ENCODE measurements at places on chromosomes 4 and X.

GRCh38 chr4:64174247-64174882 is 234.9 kb downstream of the TECRL start:
- no peak for DNase-seq

- no peak for DNase-seq
Measured at GRCh38 chrX:100368167-100368566, 41.9 kb downstream of the PCDH19 start.

GRCh38 chr4:94665500-94666404 is 92.0 kb upstream of the BMPR1B start:
- no peak for DNase-seq

DNA sequence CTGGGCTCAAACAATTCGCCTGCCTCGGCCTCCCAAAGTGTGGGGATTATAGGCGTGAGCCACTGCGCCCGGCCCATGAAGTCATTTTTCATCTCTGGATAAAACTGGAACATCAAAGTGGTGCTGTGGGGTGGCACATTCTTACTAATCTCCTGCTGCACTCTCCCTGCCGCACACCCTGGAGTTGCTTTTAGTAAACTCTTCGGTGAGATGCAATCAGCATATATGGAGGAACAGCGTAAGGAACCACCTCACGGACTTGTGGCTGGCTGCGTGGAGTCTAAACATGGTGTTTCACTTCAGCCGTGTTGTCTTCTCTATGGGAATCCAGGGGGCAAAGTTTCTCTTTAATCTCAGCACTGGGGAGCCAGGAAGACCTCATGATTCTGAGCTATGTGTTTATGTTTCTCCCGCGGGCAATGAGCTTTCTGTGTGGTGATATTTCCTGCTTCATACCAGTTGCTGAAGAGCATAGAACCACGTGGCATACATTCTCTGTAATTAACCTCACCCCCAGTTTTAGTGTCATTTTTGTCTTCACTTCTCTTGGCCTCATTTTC is 2.1 kb upstream of the RHOH start:
- no peak for DNase-seq

DNA sequence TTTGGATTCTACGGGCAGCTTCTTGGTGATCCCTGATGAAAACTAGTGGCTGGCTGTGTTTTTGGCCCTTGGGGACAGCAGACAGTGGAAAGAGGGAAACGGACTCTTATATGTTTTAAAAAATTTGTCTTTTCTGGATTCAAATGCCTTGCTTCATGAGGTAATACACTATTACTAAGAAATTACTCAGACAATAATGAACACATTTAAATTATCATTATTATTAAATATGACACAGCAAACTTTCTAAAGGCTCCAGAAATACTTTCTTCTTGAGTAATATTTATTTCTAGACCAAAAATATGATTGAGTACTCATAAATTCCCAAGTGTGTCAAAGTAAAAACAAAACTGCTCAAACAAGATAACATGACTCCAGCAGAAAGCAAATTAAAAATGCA is 520.7 kb upstream of the AADAT start:
- DNase-seq: no peak

DNA sequence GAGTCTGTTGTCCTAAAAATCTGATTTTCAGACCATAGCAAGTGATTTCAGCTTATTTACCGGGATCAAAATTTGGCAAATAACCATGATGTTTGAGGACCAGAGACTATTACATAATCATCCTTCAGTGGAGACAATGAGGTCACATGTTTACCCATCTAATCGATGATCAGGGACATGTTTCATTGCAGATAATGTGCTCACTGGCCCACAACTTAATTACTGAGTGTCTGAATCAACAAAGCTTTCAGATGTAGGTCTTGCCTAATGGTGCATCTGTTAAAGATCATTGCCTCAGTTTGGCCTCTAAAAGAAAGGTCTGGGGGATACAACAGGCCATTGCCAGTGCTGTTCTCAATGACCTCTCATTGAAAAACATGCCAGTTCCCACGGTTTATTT is 42.8 kb upstream of the KLHL34 start:
- no peak for DNase-seq

- no peak for DNase-seq
Measured at GRCh38 chr4:143109376-143109775, 75.3 kb upstream of the USP38 start.

- DNase-seq: no peak
Measured at GRCh38 chrX:129144172-129145038, 378.9 kb downstream of the SMARCA1 start.

DNA sequence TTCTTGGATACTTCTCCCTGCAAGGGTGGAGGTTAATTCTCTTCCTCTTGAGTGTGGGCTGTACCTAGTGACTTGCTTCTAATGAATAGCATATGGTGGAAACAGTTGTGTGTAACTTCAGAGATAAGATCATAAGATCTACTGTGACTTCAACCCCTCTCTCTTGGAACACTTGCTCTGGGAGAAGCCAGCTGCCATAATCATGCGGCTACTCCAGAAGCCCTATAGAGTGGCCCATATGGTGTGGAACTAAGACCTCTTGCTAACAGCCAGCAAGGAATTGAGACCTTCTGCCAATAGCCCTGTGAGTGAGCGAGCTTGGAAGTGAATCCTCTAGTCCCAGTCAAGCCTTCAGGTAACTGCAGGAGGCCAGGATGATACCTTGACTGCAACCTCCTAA is 81.1 kb downstream of the RBMX2 start:
- DNase-seq: no peak

DNA sequence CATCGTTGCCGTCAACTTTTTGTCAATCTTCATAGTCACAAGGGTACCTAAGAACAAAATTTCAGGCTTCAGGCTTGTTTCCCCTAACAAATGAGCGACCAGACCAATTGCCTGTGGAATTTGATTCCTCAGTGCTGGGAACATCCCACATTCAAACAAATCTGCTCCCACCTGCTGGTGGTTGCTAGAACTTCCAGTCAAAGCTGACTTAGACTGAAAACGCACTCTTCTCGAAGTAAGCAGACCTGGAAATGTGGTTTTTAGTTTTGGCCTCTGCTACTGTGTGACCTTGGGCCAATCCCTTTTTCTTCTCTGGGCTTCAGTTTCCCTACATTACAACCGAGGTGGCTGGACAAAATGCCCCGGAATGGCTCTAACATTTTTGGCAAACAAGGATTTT is 1.8 kb upstream of the GABRQ start:
- DNase-seq: no peak

DNA sequence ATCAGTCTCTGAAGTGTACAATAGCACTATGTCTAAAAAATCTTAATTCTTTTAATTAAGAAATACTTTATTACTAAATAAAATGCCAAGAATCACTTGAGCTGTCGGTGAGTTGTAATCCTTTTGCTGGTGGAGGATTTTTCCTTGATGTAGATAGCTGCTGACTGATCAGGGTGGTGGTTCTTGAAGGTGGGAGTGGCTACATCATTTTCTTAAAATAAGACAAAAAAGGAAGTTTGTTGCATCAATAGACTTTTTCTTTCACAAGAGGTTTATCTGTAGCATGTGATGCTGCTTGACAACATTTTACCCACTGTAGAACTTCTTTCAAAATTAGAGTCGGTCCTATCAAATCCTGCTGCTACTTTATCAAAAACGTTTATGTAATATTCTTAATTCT is 68.8 kb upstream of the ZC4H2 start:
- no peak for DNase-seq

DNA sequence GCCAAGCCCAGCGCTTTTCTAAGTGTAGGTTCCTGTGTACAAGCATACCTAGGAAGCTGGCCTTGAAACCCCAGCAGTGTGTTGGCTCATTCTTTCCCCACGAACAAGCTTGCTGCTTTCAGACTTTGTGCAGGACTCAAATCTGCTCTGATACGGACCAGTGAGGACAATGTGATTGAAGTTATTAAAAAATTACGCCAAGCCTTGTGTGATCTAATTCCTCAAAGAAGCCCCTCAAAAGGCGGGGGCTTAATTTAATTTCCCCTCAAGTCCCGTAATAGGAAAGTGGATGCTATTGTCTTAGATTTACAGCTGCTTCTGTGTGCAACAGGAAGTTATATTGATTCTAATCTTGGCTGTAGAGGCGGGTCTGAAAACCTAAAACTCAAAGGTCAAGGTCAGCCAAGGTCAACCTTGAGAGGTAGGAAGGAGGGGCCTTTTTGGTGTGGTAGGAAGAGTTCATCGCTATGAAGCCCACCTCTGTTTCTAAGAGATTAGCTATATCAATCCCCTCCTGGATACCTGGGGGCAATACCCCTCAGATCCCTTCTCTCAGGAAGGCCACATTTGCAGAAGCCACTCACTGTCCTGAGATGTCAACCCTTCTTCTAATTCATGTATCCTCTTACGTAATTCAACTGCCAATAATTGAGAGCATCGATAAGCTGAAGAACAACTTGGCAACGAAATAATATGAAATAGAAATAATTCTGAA is 45.1 kb downstream of the TBC1D9 start:
- DNase-seq: no peak

GRCh38 chrX:54049801-54050200 is 5.5 kb upstream of the PHF8 start:
- DNase-seq: no peak

DNA sequence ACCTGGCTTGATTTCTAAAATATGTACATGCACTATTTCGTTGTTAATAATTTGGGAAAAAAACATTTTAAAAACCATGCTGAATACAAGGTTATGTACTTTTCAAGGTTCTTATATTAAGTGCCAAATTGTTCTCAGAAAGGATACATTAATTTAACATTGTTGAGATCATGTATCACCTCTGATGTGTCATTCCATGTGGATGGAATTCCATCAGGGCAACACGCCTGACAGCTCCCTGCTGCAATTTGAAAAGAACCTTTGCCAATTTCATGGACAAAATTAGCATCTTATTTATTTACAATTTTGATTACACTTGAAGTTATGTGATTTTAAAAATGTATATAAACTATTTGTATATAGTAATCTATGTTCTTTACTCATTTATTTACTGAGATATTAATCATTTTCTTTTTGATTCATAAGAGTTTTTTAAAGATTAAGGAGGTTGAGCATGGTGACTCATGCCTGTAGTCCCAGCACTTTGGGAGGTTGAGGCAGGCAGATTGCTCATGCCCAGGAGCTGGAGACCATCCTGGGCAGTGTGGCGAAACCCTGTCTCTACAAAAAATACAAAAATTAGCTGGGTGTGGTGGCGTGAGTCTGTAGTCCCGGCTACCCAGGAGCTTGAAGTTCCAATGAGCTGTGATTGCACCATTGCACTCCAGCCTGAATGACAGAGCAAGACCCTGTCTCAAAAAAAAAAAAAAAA is 142.8 kb downstream of the ENPP6 start:
- DNase-seq: no peak

DNA sequence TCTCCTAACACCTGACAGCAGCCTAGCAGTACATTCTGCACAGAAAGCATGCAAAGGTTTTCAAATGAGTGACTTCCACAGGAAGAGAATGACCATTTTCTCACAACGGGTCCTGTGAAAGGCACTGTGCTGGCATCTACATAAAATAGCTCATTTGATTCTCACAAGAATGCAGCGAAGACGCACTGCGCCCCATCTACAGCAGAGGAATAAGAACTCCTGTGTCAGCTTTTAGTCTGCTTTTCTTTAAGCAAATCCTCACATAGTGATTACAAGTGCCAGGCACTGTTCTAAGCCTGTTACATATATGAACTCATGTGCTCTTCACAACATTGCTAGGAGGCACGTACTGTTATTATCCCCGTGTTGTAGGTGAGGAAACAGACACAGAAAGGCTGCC is 62.5 kb downstream of the AFAP1 start:
- DNase-seq: no peak

DNA sequence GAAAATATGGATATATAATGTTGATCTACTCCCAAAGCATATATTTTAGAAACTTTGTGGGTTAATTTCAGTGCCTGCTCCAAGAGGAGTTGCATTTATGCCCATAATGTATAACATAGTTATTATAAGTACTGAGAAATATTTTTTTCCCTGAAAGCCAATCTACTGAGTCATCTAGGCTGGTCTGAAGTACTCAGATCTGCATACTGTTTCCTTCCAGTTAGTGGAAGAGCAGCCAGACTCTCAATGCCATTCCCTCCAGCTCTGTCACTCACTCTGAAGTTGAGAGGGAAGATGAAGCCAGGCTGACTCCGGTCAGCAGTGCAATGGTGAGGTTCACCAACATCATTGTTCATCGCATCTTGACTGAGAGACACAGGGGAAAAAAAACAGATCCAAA is 505.1 kb downstream of the PPARGC1A start:
- no peak for DNase-seq

- DNase-seq: no peak
Measured at GRCh38 chrX:119505945-119506344, 37.7 kb downstream of the SLC25A5 start.

DNA sequence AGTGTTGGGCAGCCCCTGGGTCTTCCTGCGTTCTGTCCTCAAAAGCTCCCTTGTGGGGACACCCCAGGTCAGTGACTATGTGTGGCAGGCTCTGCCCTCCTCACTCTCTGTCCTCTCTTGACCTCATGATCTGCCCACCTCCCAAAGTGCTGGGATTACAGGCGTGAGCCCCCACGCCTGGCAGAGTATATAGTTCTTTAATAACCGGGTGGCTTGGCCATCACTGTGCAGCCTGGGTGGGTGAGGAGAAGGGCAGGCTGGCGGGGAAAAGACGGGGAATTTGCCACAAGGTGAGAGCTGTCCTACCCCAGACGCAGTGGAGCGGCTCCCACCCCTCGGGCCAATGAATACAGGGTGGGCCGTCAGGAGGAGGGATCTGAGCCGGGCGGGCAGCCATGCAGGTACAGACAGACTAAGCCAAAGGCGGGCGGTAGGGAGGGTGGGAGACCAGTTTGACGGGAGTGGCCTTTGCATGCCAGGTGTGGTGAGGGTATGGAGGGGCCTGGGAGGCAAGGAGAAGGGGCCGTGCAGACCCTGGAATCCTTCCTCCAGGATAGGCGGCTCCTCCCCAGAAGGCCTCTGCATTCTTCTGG is 2.5 kb downstream of the SH3BP2 start:
- no peak for DNase-seq

GRCh38 chrX:136275553-136275952 is 24.4 kb upstream of the MAP7D3 start:
- DNase-seq: no peak

- no peak for DNase-seq
Measured at GRCh38 chr4:37754410-37755185, 68.4 kb upstream of the RELL1 start.

DNA sequence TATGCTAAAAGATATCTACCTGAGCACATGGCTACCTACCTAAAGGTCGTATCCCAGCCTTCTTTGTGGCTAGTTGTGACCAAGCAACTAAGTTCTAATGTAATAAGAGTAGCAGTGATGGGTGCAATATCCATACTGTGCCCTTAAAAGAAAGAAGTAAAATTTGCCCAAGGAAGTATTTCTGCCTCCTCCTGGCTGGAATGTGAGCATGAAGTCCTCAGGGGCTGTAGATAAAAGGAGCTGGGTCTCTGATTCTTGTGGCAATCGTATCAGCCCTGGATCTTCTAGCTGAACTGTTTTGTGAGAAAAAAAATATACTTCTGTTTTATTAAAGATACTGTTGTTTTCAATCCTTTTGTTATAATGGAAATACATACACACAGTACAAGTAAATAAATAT is 217.4 kb downstream of the GPAT3 start:
- no peak for DNase-seq

GRCh38 chrX:42996861-42997260 is 218.9 kb upstream of the PPP1R2C start:
- DNase-seq: no peak

- no peak for DNase-seq
Measured at GRCh38 chr4:107115185-107115847, 79.2 kb upstream of the DKK2 start.
